ENCODE measurements at places on chromosomes 16 and 17. TPM values are rescaled to one million over a fixed set of nuclear protein-coding genes. Genes with fewer than 3 reads are reported as not detected.
A peak's percentile ranks its signal among the peaks of the same experiment; 100 is the strongest.

Gene APOBR
- 0.06 TPM for total RNA-seq

- DNase-seq, result no peak
Measured at GRCh38 chr17:57625957-57626356, 119.1 kb downstream of the CCDC182 start.

- no peak for DNase-seq
Measured at GRCh38 chr16:48210747-48211146, 33.4 kb upstream of the LONP2 start.

GRCh38 chr16:86566601-86566965 is at the start of gene FOXC2:
TSS of gene FOXC2 (plus strand) at chr16:86566829. CDS start at chr16:86567336, 507 bp downstream.
- peak; percentile 95 for DNase-seq

DNA sequence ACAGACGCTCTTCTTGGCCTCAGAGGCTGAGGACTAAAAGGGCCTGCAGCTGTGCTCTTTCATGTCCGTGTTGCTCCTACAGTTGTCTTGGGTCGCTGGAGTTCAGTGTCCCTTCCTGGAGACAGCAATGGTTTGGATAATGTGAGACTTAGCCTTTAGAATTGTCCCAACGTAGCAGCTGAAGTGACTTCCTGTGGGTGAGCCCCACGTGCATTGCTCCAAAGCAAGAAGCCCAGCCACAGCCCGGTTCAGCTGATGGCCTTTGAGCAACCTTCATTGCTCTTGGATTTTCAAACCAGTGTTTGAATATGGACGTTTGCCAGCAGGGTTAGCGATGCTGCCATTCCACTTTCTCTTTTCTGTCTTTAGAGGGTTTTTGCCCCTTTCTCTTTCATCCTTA is 19.7 kb downstream of the TMEM11 start:
- DNase-seq, result no peak

GRCh38 chr16:23274968-23275367 is 27.1 kb upstream of the SCNN1B start:
- peak; percentile 29 for DNase-seq

DNA sequence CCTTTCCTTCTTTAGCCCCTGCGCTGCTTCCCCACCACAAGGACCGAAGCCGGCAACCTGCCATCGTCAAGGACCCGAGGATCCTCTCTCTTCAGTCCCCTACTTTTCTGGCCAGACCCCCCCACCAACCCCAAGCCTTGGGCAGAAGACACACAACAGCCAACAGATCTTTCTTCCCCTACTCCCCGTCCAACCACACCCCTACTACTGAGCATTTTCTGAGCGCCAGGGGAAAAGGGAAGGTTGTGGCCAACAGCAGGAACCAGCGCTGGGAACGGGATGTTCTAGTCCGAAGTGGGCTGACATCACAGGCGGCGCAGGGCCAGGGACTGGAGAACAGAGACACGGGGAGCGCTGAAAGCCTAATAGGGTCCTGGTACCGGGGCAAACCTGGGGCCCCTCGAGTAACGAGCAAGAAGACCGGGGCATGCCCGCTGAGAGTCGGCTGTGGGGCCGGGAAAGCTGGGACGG is 528 bp downstream of the PER1 start:
- DNase-seq, result peak; percentile 66

Measured in Daoy (cell line).